ENCODE measurements at places on chromosomes 12 and 14.

GRCh38 chr12:6067152-6067916 lies 57.1 kb downstream of the VWF start:
- DNase-seq: no peak
- H3K27ac ChIP-seq: no peak overlapping the region
- H3K4me1 ChIP-seq: peaks cover 18% of the 10 kb centered on the region
- H3K4me3 ChIP-seq: no peak overlapping the region

DNA sequence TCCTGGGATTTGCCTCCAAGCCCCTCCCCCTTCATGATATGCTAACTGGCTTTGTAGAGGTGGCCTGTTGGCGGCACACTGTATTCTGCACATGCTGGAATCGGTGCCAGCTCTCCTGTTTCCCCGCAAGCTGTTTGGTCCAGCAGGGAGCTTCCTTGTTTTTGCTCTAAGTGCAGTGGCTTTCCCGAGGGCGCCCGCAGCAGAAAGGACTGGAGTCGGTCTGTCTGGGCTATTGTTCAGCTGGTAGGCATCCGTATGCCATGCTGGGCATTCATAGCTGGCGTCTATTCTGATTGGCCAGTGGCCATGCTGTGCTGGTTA lies 88.9 kb upstream of the MED13L start:
- H3K27me3 ChIP-seq: no peaks in the 10 kb centered on the region
- H3K4me3 ChIP-seq: no peak overlapping the region
- H3K27ac ChIP-seq: no peak overlapping the region
- H3K36me3 ChIP-seq: no peaks in the 10 kb centered on the region

- peaks cover 51% of the 10 kb centered on the region for H3K4me1 ChIP-seq
- DNase-seq: no peak
- peak overlapping the region; percentile 38 for H3K4me3 ChIP-seq
- peak overlapping the region; percentile 81 for H3K27ac ChIP-seq
Observed at GRCh38 chr12:89180496-89180895, 171.8 kb downstream of the DUSP6 start.

GRCh38 chr14:101349108-101349507 lies 212.2 kb upstream of the DIO3 start:
- H3K27me3 ChIP-seq: no peaks in the 10 kb centered on the region
- no peak overlapping the region for H3K4me3 ChIP-seq
- no peaks in the 10 kb centered on the region for H3K4me1 ChIP-seq
- no peaks in the 10 kb centered on the region for H3K36me3 ChIP-seq
- no peak for DNase-seq
- no peak overlapping the region for H3K27ac ChIP-seq

- no peaks in the 10 kb centered on the region for H3K4me1 ChIP-seq
- H3K36me3 ChIP-seq: no peaks in the 10 kb centered on the region
- no peak overlapping the region for H3K27ac ChIP-seq
- H3K27me3 ChIP-seq: no peaks in the 10 kb centered on the region
- H3K4me3 ChIP-seq: no peak overlapping the region
Observed at GRCh38 chr12:24143928-24144327, 194.5 kb upstream of the SOX5 start.

DNA sequence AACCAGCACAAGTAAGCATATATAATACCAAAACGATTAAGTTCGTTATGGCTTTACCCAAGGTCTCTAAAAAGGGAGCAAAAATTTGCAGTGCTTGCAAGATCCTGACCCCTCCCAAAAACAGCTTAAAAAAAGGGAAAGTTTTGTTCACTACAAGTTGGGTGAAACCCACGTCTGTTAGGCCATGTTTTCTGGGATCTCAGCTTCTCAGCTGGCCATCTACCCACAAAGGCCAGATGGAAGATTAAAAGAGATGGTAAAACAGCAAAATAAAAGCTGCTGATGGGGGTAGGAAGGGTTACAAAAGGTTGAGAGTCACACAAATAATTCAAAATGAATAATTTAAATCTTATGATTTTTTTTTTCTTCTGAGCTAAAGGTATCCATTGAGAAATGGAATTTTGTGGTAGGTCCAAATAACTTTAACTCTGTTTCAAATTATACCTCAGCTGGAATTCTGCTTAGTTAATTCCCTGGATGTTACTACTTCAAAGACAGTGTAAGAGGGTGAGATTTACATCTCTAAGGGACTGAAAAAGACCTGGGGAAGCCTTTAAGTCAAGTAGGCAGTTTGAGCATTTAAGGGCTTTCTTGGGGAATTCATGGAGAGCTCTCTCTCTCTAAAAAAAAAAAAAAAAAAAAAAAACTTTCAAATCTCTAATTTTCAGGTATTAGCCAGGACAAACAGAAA lies 185.6 kb upstream of the NAV3 start:
- no peaks in the 10 kb centered on the region for H3K4me1 ChIP-seq
- no peak for DNase-seq
- no peaks in the 10 kb centered on the region for H3K36me3 ChIP-seq

DNA sequence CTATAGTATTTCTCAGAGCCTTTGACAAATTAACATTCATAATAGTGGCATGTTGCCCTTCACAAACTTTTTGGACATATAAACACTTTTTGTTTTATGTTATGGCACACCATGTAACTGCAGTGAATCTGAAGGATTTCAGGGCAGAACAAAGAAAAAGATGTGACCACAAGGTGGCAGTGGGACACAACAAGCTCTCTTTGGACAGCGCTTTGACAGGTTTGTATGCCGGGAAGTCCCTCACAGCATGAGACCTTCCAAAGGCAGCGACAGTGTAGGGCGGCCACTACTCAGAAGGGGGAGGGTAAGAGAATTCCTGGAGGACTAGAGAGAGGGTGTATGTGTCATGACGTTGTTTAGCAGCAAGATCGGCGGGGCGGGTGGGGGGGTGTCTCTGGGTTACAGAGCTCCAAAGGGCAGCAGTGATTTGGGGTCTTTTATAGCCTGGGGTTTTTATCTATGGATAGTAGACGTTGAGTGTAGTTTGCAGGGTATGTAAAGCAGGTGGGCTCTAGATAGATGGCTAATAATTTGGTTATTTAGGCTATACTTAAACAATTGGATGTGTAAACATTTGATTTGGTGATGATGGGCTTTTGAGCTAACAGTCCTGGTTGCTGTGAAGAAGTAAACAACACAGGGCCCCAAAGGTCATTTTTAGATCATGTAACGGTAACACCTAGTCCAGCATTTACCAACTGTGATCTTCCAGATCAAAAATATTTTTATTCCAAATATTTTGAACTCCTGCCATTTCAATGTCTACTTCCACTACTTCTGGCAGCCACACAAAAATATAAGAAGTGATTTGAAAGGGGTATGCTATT lies 22.9 kb downstream of the ETFBKMT start:
- peaks cover 10% of the 10 kb centered on the region for H3K4me1 ChIP-seq
- no peak overlapping the region for H3K4me3 ChIP-seq
- DNase-seq: peak; percentile 91
- H3K27me3 ChIP-seq: no peaks in the 10 kb centered on the region
- peak overlapping the region; percentile 54 for H3K27ac ChIP-seq

DNA sequence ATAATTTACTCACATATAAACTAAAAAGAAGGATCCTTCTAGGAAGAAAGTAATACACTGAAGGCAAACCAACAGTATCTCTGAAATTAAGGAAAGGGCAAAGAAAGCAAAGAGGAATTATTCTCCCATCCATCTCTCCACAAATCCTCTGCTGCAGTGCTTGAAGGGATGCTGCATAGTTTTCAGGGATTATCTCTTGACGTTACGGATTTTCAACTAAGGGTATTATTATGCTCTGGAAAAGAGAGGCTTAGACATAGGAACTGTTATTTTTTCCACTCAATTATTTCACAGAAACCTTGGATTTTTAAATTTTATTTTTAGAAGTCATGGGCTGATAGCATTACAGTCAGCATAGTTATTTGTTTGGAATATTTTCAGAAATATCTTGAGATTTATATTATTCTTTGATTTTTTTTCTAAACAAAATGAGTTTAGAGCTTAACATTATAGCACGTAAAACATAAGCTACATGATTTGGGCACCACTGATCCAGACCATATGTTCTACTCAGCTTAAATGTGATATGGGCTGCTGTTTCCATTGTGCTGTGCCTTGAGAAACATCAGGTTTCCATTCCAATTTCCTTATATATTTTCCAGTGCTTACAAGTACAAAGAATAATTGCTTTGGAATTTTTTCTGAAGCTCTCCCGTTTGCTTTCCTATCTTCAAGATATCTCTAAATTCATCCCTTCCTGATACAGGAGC lies 57.9 kb upstream of the DCN start:
- no peak overlapping the region for H3K27ac ChIP-seq
- no peaks in the 10 kb centered on the region for H3K27me3 ChIP-seq
- H3K4me3 ChIP-seq: no peak overlapping the region
- H3K36me3 ChIP-seq: no peaks in the 10 kb centered on the region
- H3K4me1 ChIP-seq: no peaks in the 10 kb centered on the region

DNA sequence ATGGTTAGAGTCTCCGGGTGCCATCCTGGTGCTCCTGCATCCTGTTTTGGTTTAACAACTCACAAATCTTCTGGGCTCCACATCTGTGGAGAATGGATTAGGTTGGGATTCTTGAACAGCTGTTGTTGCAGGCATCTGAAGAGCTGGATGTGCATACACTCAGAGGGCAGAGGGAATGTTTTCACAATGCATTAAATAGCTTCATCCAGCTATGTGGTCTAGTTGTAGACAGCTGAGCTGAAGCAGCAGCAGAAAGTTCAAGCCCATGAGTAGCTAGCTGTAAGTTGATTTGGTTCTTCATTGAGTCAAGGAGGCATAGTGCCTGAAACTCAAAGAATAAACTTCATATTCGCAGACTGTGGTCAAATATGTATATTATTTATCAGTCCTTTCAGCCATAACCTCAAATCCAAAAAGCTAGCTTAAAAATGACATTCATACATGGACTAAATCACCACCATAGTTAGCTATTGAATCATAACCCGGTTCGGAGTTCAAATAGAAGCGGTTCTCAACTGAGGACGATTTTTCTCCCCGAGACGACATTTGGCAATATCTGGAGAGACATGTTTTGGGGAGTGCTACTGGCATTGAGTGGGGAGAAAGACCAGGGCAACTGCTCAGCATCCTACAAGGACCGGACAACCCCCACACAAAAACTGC lies 858 bp upstream of the ANKRD13A start:
- no peak for DNase-seq
- peak overlapping the region; percentile 90 for H3K4me3 ChIP-seq
- H3K27ac ChIP-seq: peak overlapping the region; percentile 96
- H3K36me3 ChIP-seq: peaks cover 21% of the 10 kb centered on the region
- peaks cover 46% of the 10 kb centered on the region for H3K4me1 ChIP-seq

Measured in activated CD4-positive, alpha-beta T cell treated with anti-CD3 and anti-CD28 coated beads, Interleukin-2, amount 10 ng/mL, durations not matched to agents 24 days and 14 days (primary cell).